ENCODE measurements at places on chromosomes 16 and 17.

- DNase-seq: no peak
Measured at GRCh38 chr17:1461198-1461944, 5.3 kb upstream of the CRK start.

GRCh38 chr16:57541754-57542435 lies 548 bp upstream of the ADGRG5 start:
- no peak for DNase-seq

DNA sequence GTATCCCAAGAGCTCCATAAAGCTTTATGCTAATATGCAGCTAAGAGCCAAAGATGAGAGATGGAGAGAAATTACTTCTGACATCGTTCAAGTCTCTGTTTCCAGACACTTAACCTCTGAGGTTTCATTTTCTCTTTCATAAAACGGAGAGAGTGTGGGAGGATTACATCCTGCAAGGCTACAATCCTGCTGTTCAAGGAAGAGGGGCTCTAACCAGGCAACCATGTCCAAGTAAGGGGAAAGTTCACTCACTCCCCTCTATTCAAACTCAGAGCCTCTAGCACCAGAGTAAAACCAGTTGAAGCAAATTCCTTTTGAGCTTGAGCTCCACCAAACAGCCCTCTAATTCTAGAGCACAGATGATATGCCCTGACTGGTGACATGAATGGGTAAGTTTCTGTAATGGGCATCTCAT lies 397.4 kb downstream of the NPIPA8 start:
- no peak for DNase-seq

GRCh38 chr17:54903375-54903774 lies 2.7 kb downstream of the TOM1L1 start:
- DNase-seq: no peak

DNA sequence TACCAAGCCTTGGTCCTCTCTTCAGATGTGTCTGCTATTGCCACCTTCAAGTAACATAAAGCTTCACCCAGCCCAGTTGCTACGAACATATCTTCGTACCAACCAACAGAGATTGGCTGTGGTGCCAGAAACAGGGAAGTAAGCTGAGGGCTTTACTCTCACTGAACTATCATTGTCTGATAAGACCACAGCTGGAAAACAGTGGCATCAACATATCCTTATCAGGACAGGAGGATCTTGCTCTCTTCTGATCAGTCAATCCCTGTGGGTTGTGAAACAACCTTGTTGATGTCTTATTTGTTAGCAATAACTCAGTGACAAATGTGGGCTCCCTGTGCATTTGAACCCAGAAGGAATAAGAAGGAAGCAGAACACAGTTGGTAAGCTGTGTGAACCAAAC lies 446.3 kb upstream of the MAF start:
- no peak for DNase-seq

DNA sequence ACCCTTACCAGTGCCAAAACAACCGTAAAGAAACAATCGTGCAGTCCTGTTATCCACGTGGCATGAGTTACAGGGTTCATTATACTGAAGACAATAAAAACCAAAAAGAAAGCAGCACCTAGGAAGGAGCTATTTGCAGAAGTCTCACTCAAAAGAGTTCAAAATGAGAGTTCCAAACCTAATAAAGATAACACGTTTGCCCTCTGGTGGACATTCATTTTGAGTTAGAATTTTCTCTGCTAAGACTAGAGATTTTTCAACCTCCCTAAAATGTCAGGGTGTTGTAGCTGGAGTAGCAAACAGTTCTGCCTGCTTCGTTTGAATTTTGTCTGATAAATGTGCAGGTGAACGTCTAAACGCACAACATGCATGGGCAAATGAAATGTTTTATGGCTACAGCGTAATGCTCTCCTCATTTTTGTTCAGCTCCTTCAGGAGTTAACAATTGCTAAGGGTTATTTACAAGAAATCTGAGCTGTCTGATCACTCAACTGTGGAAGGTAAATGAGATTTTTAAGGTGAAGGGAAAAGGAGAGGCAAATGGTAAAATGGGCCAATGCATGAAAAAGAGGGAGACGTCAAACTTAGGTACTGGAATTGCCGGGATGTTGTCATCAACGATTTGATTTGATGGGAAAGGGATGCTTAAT lies 1067.9 kb upstream of the EEF2KMT start:
- no peak for DNase-seq

DNA sequence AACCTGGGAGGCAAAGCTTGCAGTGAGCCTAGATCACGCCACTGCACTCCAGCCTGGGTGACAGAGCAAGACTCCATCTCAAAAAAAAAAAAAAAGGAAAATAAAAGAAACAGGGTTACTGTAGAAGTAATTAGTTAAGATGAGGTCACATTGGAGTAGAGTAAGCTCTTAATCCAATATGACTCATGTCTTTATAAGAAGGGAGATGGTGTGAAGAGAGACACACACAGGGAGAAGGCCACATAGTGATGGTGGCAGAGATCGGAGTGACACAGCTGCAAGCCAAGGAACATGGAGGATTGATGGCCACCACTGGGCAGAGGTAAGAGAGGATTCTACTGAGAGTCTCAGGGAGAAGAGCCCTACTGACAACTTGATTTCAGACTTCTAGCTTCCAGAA lies 15.3 kb upstream of the SLFN5 start:
- no peak for DNase-seq

GRCh38 chr16:52113533-52114183 lies 433.3 kb downstream of the TOX3 start:
- DNase-seq: no peak

GRCh38 chr17:68172461-68172954 lies 75.3 kb upstream of the AMZ2 start:
- peak; percentile 49 for DNase-seq

GRCh38 chr17:38442548-38442947 lies 14.3 kb downstream of the ARHGAP23 start:
- no peak for DNase-seq

DNA sequence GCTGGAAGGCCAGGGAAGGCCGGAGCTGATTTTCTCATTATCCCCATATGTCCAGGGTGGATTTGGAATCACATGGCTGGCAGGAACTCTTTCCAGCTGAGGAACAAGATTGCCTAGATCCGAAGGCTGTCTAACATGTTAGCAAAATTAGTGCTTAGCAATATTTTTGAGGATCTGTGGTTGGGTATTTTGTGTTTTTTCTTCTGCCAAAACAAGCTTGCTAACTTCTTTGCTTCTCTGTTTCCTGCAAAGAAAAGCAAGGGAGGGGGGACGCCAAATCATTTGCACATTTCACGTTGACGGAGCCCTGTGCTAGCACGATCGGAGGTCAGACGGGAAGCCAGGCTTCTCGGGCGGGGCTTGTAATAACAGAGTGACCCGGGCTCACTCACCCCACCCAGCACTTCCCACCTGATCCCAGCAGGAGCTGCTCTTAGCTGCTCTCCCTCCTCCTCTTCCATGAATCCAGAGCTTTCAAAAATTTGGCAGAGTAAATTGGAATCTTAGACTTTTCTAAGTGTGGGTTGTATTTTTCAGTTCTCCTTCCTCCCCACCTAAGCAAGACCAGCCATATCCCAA lies 33.3 kb upstream of the FOXF1 start:
- no peak for DNase-seq

- peak; percentile 39 for DNase-seq
Measured at GRCh38 chr16:85126705-85127378, 14.6 kb upstream of the CIBAR2 start.

DNA sequence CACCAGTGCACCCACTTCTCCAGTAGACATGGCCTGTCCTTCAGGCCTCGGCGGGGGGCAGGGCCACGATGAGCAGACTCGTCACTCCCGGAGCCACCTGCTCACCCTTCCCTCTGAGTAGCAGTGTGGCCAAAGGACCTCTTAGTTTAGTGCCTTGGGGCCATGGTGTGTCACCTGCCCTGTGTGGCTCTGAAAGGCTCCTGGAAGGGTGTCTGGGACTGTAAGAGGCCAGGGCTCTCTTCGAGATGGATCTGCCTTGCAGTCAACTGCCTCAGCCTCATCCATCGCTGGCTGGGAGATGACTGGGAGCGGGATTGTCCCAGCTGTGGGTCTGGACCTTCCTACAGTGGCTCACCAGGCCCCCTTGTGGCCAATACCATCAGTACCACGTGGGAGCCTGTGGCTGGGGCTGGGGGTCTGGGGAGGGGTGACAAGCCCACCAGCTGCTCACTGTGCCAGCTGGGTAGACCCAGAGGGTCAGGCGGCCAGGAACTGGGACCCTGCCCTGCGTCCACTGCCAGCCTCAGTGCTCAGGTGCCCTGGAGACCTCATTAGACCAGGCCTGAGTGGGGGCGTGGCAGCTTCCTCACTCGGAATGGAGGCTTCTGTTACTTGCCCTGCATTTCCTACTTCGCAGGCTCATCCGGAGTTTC lies 133.4 kb downstream of the OR1D5 start:
- DNase-seq: no peak

GRCh38 chr17:81432941-81433340 lies 37.7 kb downstream of the BAHCC1 start:
- no peak for DNase-seq

GRCh38 chr17:82153745-82154375 lies 55.8 kb upstream of the FASN start:
- DNase-seq: peak; percentile 61

GRCh38 chr16:23941963-23942564 lies 106.3 kb downstream of the PRKCB start:
- no peak for DNase-seq
